SK-MEL-5 (cell line): ENCODE measurements at places on chromosomes 11 and 22. TPM values are rescaled to one million over a fixed set of nuclear protein-coding genes. Genes with fewer than 3 reads are reported as not detected.

GRCh38 chr11:59555601-59556114 is 44.3 kb downstream of the OR4D9 start:
- no peak for DNase-seq

The GTPBP1 gene
- total RNA-seq, result 16.1 and 27.1 TPM in 2 replicates

DNA sequence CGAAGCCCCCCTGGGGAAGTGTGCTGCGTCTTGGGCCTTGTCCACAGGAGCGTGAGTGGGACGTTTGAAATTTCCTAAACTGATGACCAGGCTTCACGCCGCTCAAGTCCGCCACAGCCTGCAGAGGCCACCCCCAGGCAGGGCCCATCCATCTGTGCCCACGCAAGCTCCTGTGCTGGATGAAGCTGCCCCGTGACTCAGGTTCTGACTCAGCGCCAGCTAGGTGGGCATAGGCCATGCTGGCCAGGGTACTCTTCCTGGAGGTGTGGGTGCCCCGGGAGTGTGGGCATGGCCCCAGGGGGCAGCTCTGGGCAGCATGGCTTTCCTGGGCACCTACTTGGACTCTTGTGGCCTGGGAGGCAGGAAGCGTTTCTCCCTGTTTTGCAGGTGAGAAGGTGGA is 134.8 kb downstream of the CACNA1I start:
- no peak for DNase-seq

GRCh38 chr22:25098445-25099081 is 101.1 kb upstream of the CRYBB3 start:
- no peak for DNase-seq

The CARD10 gene
- total RNA-seq, result 2.0 and 3.1 TPM in 2 replicates

DNA sequence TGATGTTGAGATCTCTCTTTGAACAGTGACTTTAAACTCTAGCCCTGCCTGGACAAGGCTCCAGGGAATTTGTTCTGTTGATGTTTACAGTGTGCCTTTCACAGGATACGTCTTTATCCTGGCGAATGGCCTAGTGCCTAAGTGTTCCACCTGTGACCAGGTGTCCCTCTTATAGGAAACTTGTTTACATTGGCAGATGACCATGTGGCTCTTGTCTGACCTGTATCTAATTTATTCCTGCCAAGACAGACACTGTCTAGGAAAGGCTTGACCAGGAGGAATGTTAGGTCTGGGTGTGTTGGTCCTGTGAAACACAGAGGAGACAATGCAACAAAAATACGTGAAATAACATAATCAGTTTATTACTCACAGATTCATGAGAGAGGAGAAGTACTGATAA is 875.6 kb downstream of the METTL15 start:
- DNase-seq, result no peak

The CRYBB3 gene
- total RNA-seq, result 0.24 TPM in 1 of 2 replicates, not detected in the other

The SLC22A8 gene
- not detected in 2 replicates for total RNA-seq

GRCh38 chr11:73469401-73469800 is 93.2 kb downstream of the RELT start:
- DNase-seq, result no peak

The POTEH gene
- 0.40 TPM in 1 of 2 replicates, not detected in the other for total RNA-seq

- DNase-seq, result no peak
These were observed 6.3 kb downstream of the ALDH3B2 start for GRCh38 chr11:67668192-67668551.

- no peak for DNase-seq
These were observed 387.8 kb upstream of the LARGE1 start for GRCh38 chr22:34308101-34308500.

The CLCF1 gene
- 0.45 TPM in 1 of 2 replicates, not detected in the other for total RNA-seq

- no peak for DNase-seq
These were observed 8.7 kb upstream of the ANKRD13D start for GRCh38 chr11:67280341-67280787.

DNA sequence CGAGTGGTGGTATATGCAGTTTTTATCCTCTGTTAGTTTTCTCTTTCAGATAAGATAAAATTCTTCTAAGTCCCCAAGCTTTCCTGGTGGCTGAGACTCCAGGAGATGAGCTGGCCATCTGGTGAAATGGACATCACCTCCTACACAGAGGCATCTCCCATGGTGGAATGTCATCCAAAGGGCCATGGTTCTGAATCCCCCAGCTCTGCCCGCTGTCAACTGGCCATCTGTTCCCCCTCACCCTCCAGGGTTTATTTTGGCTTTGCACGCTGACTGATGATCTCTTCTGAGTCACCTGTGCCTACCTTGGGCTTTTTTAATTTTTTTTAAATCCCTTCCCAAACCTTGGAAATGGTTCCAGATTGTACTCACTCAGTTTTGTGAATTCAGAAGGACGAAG is 142.2 kb downstream of the HIPK3 start:
- no peak for DNase-seq

DNA sequence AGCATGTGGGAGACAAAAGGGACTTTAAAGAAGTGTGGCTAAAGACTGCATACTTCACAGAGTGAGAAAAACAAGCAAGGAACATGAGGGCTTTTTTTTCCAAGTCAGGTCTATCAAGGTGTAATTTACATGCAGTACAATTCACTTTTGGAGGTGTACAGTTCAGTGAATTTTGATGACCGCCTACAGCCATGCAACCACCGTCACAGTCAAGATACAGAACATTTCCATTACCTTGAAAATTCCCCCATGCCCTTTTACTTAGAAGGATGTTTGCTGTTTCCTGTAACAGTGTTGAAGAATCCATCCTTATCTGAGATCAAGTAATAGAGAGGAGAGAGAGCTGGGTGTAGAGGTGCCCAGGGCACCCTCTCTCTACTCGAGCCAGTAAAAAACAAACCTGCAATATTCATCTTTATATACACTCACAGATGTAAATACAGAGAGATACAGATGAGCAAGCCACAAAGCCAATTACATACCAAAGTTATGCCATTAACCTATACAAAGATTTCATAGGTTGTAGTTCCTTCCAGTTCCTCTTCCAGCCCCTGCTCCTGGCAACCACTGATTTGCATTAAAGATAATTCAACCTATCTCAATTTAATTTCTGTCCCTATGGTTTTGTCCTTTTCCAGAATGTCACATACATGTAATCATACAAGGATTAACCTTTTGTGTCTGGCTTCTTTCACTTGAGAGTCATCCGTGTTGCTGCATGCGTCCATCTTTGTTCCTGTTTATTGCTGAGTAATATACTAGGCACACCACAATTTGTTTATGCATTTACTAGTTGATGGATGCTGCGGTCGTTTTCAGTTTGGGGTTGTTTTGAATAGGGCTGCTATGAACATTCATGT is 35.0 kb upstream of the RASD2 start:
- DNase-seq, result no peak

GRCh38 chr11:75328426-75329277 is 22.8 kb downstream of the ARRB1 start:
- DNase-seq, result peak; percentile 93

The LDLRAD3 gene
- total RNA-seq, result 28.6 and 30.0 TPM in 2 replicates

GRCh38 chr11:43917851-43918250 is 24.6 kb upstream of the C11orf96 start:
- no peak for DNase-seq

The MYOD1 gene
- total RNA-seq, result not detected in 2 replicates

DNA sequence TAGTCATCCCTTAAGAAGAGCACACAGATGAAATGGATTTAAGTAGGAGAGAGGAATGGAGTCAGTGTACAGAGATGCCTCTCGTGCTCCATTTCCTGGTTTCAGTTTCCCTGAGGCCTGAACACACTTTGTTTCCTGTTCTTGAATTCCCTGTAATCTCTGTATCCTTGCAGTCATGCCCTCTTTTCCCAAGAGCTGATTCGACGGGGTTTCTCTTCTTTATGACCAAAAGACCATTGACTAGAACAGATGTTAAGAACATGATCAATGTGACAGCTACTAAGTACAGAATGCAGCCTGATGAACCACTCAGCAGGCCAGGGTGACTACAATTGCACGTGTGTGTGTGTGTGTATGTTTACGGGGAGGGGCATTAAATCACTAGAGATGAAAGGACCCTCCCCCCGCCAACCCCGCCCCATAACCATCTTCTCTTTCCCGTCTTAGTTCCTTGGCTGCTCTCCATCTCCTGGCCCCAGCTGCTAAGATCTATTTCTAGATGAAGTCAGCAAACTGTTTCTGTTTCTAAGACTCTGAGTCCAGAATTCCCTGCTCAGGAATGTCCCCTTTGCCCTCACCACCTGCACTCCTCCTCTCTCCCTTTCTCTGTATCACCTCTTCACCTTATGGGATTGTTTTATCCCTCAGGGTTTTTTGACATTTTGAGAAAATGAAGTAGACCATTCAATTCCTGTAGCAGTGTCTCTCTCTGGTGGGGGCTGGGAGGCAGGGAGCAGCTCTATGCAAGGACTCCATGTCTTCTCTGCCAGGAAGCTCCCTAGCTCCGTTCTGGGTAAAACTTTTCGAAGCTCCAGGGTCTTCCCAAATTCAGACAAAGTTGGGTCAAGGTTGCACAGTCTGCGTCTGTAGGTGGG is 26.0 kb downstream of the SLC22A6 start:
- peak; percentile 32 for DNase-seq

GRCh38 chr11:76861490-76861953 is 804 bp downstream of the ACER3 start:
- DNase-seq, result no peak

- DNase-seq, result no peak
These were observed 310.5 kb downstream of the SWAP70 start for GRCh38 chr11:9974375-9974774.

DNA sequence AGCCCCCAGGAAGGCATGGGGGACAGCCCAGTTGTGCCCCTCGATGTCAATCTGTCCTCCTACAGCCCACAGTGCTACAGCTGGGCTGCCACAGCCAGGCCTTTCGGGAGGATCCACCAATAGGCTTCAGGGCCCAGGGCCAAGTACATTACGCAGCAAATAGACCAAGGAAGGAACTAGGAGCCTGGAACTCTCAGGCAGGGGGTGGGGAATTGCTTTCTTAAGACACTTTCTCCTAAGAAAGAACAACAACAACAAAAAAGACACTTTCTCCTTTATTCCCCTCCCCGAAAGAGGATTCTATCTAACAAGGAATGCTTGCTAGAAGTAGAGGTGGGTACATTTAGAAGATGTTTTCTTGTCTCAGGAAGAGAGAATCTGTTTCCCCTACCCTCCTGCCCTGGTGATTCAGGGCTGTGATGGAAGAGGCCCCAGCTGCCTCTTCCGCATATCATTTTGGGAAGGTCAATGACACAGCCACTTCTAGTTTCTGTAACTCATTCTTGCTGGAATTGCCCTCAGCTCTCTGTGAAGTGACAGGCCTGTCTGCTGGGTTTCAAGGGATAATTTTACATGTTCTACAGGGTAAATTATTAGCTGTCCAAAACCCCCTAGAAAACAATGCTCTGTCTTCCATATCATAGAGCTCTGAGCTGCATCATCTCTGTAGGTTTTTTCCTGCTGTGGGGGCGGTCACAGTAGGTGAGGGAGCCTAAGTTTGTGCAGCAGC is 6.0 kb upstream of the MALAT1 start:
- DNase-seq, result peak; percentile 72
